ENCODE measurements at places on chromosomes 11 and 22.

GRCh38 chr11:83097429-83098075 lies 25.9 kb upstream of the RAB30 start:
- DNase-seq = no peak

GRCh38 chr11:112718483-112718882 lies 242.7 kb upstream of the NCAM1 start:
- DNase-seq = no peak

GRCh38 chr22:24285245-24285644 lies 14.6 kb downstream of the SPECC1L start:
- no peak for DNase-seq

DNA sequence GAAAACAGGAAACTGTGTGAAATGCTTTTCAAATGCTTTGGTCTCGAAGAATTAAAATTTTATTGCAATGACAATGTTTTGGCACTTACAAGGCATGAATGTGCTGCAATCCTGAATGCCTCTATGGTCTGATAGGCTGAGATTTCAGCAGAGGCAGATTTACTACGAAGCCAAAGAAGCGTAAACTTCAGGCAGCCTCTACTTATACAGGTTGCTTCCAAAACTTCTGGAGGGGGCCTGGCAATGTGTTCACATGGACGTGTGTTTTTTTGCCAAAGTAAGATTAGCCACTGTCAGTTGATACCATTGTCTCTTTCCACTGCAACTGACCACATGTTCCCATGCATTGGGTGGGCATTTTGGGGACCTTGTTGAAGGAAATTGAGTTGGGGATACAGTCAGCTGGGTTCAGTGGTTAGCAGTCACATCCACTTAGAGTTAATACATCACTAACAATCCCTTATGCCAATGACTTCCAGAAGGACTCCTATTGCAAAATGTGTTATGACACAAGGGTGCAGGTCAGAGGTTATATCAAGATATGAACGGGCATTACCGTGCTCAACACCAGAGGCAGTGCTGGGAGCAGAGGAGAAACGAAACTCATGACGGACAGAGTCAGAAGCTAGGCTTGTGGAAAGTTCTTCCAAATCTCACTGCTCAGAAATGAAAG lies 48.8 kb downstream of the ABTB2 start:
- DNase-seq = no peak

DNA sequence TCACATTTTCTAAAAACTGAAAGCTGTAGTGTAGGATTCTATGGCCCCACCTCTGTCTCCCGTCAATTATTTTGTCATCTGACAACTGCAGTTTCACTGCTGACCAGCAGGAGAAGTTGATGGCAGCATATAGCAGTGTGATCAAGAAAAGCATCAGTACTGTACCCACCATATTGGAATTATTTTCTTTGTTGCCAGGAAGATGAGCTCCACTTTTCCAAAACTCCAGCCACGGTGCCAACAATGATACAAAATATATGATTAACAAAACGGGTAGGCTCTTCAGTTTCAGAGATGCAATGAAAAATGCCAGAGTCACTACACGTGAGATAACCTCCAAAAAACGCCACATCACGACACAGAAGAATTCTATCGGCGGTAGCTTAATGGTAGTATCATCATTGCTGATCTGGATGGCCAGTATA lies 41.3 kb downstream of the XKR3 start:
- DNase-seq = no peak

- DNase-seq = peak; percentile 34
Measured at GRCh38 chr11:61968758-61969390, 1.4 kb upstream of the FTH1 start.

DNA sequence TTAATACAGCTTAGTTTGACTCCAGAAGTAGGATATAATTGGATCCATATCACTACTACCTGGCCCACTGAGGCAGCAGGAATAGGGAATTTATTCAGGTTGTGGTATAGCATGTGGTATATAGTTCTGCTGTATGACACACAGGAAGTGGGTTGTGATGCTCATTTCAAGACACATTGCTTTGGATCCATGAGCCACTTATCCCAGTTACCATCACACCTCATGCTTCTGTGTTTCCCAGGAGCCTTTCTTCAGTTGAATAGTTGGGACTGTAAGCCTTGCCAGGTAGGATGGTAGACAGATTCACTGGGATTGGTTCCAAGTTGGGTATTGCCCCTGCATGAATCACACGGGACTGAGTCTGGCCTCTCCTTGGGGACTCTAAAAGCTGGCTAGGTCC lies 9.9 kb upstream of the SLC37A2 start:
- DNase-seq = no peak

GRCh38 chr22:38110008-38110862 lies at the start of gene BAIAP2L2:
Gene BAIAP2L2 (minus strand): TSS chr22:38110684. CDS start chr22:38110525, 159 bp downstream.
- DNase-seq = no peak

- no peak for DNase-seq
Measured at GRCh38 chr11:105004021-105004420, 18.9 kb downstream of the CASP5 start.

GRCh38 chr11:118625976-118626375 lies 18.6 kb downstream of the PHLDB1 start:
- no peak for DNase-seq

- no peak for DNase-seq
Measured at GRCh38 chr22:31646186-31647019, 15.6 kb downstream of the PISD start.

- no peak for DNase-seq
Measured at GRCh38 chr11:28461338-28461737, 353.1 kb downstream of the METTL15 start.

DNA sequence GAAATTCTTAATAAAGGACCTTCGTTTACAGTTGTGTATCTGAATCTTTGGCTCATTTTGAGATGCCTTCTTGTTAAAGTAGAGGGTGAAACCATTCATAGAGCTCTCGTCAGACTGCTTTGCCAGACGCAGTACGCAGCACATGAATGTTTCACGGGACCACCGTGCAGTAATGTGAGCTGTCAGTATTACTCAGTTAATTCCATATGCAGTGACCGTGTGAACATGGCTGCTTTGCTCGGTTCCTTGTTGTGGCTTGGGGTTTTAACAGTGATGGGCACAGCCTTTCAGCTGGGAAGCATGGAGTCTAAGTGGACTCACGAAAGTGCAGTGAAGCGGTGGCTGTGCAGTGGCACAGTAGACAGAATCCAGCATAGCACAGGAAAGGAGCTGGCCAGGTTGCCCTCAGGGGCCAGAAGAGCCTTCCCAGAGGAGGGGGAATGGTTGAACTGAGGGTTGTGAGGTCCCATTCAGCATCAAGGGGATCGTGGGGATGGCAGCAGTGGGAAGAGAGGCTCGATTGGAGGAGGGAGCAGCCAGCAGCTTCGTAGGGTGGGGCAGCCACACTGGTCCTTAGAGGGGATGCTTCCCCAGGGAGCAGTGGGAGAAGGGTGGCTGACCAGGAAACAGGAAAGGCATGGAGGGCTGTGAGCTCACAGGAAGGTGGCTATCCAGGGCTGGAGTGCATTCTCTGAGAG lies 31.4 kb downstream of the PPFIA1 start:
- peak; percentile 33 for DNase-seq

- no peak for DNase-seq
Measured at GRCh38 chr22:48004038-48004437, 1241.6 kb downstream of the TBC1D22A start.

- no peak for DNase-seq
Measured at GRCh38 chr11:100105982-100106358, 581.1 kb upstream of the ARHGAP42 start.

DNA sequence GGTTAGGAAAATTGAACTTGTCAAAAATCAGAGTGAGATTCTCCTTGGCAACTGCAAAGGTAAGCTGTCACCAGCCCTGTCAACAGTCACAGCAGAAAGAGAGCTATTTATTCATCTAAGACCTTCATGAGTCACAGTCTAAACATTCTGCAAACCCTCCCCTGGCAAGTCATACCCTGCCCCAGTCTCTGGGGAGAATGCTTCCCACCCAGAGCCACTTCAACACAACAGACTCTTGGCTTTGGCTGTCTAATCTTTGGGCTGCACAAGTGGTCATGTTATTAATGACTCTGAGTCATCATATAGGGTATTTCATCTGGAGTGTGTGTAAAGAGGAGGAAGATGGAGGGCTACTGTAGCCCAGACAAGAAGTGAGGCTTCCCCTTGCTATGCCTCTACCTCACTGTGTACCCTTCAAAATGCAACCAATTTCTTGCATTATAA lies 153.4 kb downstream of the CCDC34 start:
- DNase-seq = no peak

GRCh38 chr11:57349491-57350274 lies 11.5 kb downstream of the P2RX3 start:
- DNase-seq = peak; percentile 76

DNA sequence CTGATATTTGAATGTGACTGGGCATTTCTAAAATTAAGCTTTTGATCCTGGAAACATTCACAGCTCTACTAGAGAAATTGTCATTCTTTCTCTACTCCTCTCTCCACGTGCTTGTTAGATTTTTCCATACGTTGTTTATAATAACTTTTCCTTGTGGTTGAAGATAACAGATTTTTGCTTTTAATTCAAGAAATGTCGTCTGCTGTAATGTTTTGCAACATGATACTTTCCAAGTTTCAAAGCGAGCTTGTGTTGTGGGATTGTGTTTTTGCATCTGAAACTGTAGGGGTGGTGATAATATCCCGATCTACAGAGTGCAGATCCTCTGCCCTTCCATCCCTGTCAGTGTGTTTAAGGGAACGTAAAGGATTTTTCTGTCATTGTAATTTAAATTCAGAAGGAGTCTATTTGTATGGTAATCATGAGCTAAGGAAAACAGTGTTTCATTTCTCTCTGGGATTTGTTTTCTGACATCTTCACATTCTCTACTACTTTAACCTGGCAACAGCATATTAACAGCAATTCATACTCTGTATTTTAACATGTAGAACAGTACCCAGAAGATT lies 321.4 kb downstream of the FAT3 start:
- DNase-seq = no peak

- no peak for DNase-seq
Measured at GRCh38 chr22:24952837-24953383, 394 bp downstream of the KIAA1671 start.

- no peak for DNase-seq
Measured at GRCh38 chr11:85685125-85685819, 723 bp downstream of the CCDC89 start.

- DNase-seq = no peak
Measured at GRCh38 chr11:66861038-66861773, 4.3 kb downstream of the LRFN4 start.

GRCh38 chr11:14584595-14584994 lies 59.0 kb upstream of the PDE3B start:
- DNase-seq = no peak

DNA sequence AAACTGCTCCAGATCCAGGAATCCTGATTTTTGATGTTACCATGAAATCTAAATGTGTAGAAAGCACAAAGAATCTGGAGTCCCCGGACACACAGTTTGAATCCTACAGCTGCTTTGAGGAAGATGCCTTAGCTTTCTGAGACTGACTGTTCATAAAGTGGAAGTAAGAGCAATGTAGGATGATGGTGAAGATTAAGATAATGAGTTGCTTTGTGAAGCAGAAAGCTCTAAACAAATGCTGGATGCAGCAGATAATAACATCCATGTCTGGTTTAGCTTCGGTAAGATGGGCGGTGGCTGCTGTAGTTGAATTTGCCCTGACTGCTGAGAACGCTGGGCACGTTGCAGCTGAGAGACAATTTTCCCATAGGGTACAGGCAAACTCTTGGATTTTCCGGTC lies 20.1 kb downstream of the OVOL1 start:
- no peak for DNase-seq

- no peak for DNase-seq
Measured at GRCh38 chr11:8867931-8868631, 42.9 kb upstream of the AKIP1 start.

- no peak for DNase-seq
Measured at GRCh38 chr22:49281467-49282340, 546.0 kb downstream of the BRD1 start.

- no peak for DNase-seq
Measured at GRCh38 chr22:27468712-27469111, 332.8 kb downstream of the MN1 start.

GRCh38 chr11:64358907-64359711 lies at the start of gene RPS6KA4:
Gene RPS6KA4 (plus strand): TSS chr11:64359162. CDS start chr11:64359236, 74 bp downstream.
- peak; percentile 79 for DNase-seq

- DNase-seq = no peak
Measured at GRCh38 chr22:32620992-32621391, 146.4 kb downstream of the FBXO7 start.

- no peak for DNase-seq
Measured at GRCh38 chr22:43953988-43954785, 1.1 kb upstream of the SAMM50 start.
